ENCODE measurements at places on chromosomes 4 and X. TPM values are rescaled to one million over a fixed set of nuclear protein-coding genes. Genes with fewer than 3 reads are reported as not detected.

DNA sequence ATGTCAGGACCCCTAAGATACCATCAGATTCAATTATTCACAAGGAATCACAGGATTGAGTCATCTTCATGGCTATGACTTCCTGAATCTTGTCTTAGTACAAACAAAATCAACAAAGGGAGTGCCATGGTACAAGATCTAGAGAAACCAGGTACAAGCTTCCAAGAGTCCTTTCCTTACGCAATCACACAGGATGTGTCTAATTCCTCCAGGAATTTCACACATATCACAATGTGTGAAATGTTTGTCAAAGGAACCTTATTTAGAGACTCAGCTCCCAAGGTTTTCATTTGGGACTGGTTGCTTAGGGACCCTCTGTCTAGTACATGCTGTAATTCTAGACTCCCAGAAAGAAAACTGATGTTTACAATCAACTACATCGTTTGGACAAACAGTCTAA lies 83.0 kb downstream of the MAB21L2 start:
- DNase-seq: no peak

- DNase-seq: no peak
Observed at GRCh38 chrX:41759817-41760216, 35.8 kb downstream of the GPR82 start.

GRCh38 chr4:185542626-185543315 lies 7.5 kb upstream of the PDLIM3 start:
- DNase-seq: peak; percentile 74

- no peak for DNase-seq
Observed at GRCh38 chr4:186915816-186916215, 192.2 kb upstream of the FAT1 start.

The GIMD1 gene
- polyA plus RNA-seq: not detected
